ENCODE measurements at places on chromosomes 7 and 10.

DNA sequence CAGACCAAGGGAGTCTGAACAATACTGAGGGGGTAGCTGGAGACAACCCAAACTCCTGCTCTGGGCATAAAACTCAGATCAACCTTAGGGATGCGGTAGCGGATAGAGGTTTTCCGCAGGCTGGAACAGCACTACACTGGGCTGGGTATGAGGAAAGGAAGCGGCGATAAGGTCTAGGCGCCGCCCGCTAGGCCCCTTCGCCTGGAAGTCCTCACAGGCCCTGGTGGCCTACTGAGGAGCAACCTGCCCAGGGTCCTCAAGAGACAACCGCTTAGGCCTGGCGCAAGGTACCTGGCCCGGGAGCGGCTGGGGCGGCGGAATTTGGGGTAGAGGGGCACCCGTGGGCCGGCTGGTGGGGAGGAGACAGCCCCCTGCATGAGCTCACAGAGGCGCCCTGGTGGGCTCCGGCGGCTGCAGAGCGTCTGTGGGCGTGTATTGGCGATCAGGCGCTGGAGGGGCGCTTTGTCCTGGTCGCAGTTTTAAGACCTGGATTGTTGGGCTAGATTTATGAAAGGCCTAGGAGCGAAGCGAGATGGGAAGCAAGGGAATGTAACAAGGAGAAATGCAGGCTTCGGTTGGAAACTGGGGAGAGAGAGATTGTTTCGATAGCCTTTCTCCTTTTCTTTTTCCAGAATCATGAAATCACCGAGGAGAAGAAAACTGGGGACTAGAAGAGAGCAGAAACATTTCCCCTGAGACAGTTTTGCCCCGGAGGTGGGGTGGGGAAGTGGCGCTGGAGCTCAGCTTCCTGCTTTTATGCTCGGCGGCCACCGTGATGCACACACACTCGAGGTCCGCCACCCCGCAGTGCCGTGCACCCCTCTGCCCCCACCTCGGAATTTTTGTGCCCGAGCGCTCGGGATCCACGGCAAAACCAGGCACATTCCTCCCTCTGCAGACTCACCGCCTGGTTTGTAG, 2.4 kb upstream of the NKX2-3 start:
- no peak for DNase-seq

GRCh38 chr7:4774658-4775249, 669 bp upstream of the AP5Z1 start:
- no peak for DNase-seq

DNA sequence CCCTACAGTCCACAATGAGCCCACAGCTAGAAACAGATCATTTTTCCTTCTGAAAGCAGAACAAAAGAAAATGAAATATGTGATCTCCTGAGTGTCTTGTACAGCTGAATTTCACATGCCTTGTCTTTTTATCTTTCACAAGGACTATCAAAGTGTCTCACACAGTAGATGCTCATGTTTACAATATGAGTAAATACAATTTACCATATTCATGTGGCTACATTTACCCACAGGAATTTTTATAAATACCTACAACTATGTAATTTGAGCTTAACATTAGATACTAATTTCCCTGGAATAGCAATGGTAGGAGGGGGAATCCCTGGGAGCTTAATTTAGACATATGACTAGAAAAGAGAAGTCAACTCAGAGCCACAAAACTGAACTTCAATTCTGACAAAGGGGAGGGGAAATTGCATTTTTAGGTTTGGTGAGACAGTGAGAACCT, 186.2 kb downstream of the MACC1 start:
- DNase-seq: no peak

GRCh38 chr10:100349087-100349486, 2.1 kb downstream of the SCD start:
- DNase-seq: no peak

DNA sequence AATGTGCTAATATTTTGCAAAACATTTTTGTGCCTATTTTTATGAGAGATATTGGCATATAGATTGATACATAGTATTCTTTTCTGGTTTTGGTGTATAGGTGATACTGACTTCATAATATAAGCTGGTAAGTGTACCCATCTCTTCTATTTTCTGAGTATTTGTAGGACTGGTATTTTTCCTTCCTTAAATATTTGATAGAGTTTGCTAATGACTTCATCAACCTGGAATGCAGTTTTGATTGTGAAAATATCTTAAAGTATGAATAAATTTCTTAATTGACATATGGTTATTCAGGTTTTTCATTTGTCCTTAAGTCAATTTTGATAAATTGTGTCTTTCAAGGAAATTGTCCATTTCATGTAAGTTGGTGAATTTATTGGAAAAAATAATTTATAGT, 6.1 kb upstream of the SCRN1 start:
- DNase-seq: no peak

Data from NCI-H1694 treated with DMSO at 0.1 percent for 48 hours (cell line).